NCI-H510A treated with DMSO at 0.1 percent for 48 hours (cell line): ENCODE measurements at places on chromosomes 11 and 22.

DNA sequence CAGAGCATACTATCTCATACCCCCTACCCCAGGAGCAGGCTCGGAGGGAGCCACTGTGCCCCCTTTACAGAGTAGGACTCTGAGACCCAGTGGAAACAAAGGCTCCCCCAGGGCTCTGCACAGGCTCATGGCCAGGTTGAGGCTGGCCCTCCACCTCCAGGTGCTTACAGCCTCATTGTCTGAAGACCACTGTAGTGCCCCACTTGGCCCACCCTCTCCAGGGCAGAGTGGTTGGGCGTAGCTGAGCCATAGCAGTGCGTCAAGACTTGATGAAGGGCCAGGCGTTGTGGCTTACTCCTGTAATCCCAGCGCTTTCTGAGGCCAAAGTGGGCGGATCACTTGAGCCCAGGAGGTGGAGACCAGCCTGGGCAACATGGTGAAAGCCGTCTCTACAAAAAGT, 1.7 kb downstream of the ANKRD13D start:
- no peak for DNase-seq

DNA sequence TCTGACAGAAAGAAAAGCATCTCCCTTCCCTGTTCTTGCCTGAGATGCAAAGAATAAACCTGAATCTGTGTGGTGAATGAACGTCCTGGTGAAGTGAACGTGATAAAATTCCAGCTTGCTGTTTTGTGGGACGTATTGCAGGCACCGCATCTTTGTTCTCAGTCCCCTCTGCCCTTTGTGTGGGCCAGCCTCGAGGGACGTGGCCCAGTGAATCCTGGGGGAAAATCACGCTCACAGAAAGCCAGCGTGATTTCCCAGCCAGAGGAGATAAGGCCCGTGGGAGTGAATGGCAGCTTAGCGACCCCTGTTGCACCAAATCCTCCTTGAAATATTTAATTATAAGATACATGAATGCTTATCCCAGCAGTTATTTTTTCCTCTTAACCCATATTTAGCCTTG, 129.1 kb downstream of the COMMD9 start:
- no peak for DNase-seq

DNA sequence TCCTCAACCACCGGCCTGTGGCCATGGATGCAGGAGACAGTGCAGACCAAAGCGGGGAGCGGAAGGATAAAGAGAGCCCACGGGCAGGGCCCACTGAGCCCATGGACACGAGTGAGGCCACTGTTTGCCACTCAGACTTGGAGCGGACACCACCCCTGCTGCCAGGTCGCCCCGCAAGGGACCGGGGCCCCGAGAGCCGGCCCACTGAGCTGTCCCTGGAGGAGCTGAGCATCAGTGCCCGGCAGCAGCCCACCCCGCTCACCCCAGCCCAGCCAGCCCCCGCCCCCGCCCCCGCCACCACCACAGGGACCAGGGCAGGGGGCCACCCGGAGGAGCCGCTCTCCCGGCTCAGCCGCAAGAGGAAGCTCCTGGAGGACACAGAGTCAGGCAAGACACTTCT, 14.5 kb upstream of the SUSD2 start:
- no peak for DNase-seq

- no peak for DNase-seq
Observed at GRCh38 chr22:27641049-27641795, 160.3 kb downstream of the MN1 start.

DNA sequence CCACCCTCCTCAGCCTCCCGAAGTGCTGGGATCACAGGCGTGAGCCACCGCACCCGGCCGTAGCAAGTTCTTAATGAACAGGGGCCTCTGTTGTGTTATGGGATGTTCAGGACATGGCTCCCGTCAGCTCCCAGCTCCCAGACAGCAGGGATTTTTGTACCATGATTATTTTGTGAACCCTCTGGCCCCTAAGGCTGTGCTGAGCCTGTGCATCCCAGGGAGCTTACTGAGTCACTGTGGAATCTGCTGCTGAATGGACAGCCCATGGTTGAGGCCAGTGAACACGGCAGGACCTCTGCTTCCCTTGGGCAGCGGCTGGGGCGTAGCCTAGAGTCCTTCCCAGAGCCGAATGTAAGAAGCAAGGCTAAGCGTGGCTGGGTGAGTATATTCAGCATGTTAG, 245.2 kb downstream of the NTM start:
- no peak for DNase-seq

DNA sequence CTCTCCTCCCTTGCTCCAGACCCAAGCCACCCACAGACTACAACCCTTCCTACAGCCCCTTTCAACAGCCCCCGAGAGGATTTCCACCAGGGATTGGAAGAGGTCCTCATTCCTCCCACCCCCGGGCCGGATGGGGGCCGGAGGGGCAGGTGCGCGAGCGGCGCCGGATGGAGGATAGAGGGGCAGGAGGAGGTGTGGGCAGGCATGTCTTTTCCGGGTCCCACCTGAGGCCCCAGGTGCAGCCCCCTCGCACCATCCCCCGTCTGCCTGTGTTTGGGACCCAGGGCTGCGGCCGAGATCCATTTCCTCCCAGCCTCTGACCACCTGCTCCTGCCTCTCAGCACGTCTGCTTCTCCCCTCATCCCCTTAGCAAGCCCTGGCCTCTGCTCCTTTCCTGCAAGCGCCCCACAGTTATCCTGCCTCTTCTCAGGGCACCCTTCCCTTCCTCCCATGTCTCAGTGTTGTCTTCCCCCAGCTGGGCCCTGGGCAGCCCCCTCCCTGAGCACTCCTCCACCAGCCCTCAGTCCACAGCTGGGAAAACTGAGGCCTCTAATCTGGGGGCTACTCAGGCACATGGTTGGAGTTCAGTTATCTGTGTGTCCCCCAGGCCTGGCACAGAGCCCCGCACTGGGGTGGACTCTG, 19.3 kb upstream of the CBX7 start:
- no peak for DNase-seq

- DNase-seq: peak; percentile 33
Observed at GRCh38 chr11:130070109-130070845, 583 bp downstream of the APLP2 start.

GRCh38 chr11:88495836-88496235, 158.3 kb upstream of the CTSC start:
- no peak for DNase-seq

- no peak for DNase-seq
Observed at GRCh38 chr11:7016011-7016410, 4.1 kb downstream of the ZNF214 start.

- no peak for DNase-seq
Observed at GRCh38 chr11:86761978-86762377, 38.4 kb upstream of the PRSS23 start.

- DNase-seq: no peak
Observed at GRCh38 chr11:61697764-61698163, 17.6 kb downstream of the DAGLA start.
